ENCODE measurements at places on chromosomes 1 and 21.
A peak's percentile ranks its signal among the peaks of the same experiment; 100 is the strongest.

DNA sequence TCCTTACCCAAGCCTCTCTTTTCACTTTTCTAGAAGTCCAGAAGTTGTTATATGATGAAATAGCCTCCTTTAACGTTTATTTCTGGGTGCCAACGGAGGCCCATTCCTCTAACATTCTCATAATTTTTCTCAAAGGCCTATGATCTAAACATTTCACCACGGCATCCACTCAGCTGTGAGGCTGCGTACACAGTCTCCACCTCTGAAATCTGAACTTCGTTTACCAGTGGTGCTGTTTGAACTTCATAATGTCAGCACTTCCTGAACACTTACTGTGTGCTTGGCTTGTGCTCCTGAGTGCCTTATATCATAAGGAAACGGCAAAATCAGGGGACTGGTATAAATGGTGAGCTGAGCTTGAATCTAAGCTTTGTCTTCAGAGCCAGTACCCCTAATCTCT is 12.0 kb upstream of the RBP7 start:
- no peak for DNase-seq

DNA sequence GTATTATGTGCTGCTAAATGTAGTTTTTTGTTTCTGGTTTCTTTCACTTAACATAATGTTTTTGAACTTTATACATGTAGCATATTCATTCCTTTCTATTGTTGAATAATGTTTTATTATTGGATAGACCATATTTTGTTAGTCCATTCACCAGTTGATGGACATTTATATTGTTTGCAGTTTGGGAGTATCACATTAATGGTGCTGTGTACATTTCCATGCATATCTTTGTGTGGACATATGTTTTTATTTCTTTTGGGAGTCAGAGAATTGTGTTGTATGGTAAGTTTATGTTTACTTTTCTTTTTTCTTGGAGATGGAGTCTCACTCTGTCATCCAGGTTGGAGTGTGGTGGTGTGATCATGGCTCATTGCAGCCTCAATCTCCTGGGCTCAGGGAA is 134.6 kb downstream of the MAST2 start:
- DNase-seq: no peak

- no peak for DNase-seq
These were observed 92.5 kb downstream of the DHRS3 start for GRCh38 chr1:12525311-12526181.

DNA sequence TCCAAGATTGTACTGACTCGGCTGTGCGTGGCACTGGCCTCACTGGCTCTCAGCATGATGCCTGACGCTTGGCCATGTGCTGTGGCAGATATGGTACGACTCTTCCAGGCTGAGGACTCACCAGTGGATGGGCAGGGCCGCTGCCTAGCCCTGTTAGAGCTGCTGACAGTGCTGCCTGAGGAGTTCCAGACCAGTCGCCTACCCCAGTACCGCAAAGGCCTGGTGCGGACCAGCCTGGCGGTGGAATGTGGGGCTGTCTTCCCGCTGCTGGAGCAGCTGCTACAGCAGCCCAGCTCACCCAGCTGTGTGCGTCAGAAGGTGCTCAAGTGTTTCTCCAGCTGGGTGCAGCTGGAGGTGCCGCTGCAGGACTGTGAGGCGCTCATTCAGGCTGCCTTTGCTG is 2.9 kb downstream of the IPO13 start:
- DNase-seq: no peak

GRCh38 chr1:223713546-223714420 is 1.4 kb downstream of the CAPN2 start:
- no peak for DNase-seq

GRCh38 chr1:228159008-228159665 is 6.5 kb upstream of the IBA57 start:
- DNase-seq: no peak

- no peak for DNase-seq
These were observed 130.6 kb upstream of the CACNA1E start for GRCh38 chr1:181352695-181353094.

DNA sequence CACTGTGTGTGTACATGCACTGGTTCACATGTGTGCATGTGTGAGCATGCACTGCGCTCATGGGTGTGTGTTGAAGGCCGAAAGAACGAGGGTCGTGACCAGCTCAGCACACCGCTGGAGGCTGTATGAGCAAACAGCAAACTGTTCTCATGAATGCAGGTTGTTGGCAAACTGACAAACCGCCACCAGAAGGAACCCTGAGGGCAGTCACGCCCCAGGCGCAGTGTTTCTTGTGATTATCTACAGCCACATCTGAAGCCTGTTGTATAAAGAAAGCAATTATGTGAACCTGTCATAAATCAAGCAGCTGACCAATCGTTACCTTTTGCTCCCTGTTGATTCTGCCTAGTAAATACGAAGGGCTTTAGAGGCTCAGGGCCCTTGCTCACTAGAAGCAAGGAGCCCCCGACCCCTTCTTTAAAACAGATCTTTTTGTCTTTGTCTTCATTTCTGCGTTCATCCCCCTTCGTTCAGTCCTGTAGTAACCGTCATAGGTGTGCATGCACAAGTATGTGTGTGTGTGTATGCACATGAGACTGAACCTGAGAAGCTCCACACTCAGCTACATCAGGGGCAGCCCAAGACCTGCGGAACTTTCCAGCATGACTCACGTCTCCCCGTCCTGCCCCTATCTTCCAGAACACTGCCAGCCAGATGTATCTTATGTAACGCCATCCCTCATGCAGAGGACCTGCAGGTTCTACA is 16.8 kb upstream of the RIPK4 start:
- no peak for DNase-seq

- peak; percentile 25 for DNase-seq
These were observed 7.3 kb downstream of the F11R start for GRCh38 chr1:161013488-161014230.

- no peak for DNase-seq
These were observed 123.2 kb upstream of the TNFSF4 start for GRCh38 chr1:173330149-173330951.

GRCh38 chr1:219124163-219124562 is 49.5 kb upstream of the LYPLAL1 start:
- DNase-seq: no peak

All from stimulated activated CD4-positive, alpha-beta T cell treated with anti-CD3 and anti-CD28 coated beads, Interleukin-15, amount 100 ng/mL, for 1 hour (primary cell).